ENCODE measurements at places on chromosomes 5 and 9.

GRCh38 chr9:136522314-136523237 is 23.3 kb downstream of the NOTCH1 start:
- no peak for DNase-seq

- no peak for DNase-seq
Measured at GRCh38 chr5:109931049-109931780, 241.5 kb downstream of the MAN2A1 start.

DNA sequence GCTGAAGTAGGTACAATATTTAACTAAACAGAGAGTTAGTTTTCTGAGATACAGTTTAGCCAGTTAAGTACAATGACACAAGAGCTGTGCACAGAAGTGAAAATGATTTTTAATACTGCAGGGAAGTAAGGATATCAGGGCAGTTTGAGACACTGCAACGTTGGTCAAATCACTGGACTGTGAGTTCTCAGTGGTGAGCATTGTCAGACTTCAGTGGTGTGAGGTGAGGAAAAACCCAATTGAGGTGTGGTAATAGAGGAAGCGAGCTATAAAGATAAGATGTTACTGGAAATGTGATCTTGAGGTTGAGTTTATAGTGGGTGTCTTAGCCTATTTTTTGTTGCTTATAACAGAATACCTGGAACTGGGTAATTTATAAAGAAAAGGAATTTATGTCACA is 12.8 kb upstream of the FBXL7 start:
- no peak for DNase-seq

DNA sequence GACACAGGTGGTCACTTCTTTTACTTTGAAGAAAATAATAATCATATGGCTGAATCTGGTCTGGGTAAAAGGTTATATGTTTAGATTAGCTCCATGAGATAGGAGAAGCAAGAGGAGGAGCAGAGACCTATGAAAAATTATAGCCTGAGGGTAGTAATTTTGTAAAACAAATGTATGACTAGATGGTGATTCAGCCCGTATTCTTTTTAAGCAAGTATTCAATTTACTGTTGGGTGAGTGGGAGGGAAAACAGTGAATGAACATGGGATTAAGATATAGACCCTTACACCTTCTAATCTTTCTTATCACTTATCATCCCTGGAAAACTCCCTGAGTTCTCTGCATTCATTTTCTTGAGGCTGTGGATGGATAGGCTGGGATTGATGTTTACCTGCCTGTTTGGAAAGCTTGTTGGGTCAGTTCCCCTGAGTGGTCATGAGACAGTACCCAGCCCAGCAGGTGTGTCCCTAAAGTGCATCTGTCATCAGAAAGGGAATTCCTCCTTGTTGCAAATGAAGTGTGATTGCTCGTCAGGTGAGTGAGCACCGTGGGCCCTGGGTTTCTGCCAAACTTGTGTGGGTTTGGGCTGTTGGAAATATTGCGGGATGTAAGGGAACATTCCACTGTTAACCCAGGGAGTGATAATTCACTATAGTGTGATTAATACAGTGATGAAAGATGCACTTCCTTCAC is 101.2 kb upstream of the GDNF start:
- no peak for DNase-seq

DNA sequence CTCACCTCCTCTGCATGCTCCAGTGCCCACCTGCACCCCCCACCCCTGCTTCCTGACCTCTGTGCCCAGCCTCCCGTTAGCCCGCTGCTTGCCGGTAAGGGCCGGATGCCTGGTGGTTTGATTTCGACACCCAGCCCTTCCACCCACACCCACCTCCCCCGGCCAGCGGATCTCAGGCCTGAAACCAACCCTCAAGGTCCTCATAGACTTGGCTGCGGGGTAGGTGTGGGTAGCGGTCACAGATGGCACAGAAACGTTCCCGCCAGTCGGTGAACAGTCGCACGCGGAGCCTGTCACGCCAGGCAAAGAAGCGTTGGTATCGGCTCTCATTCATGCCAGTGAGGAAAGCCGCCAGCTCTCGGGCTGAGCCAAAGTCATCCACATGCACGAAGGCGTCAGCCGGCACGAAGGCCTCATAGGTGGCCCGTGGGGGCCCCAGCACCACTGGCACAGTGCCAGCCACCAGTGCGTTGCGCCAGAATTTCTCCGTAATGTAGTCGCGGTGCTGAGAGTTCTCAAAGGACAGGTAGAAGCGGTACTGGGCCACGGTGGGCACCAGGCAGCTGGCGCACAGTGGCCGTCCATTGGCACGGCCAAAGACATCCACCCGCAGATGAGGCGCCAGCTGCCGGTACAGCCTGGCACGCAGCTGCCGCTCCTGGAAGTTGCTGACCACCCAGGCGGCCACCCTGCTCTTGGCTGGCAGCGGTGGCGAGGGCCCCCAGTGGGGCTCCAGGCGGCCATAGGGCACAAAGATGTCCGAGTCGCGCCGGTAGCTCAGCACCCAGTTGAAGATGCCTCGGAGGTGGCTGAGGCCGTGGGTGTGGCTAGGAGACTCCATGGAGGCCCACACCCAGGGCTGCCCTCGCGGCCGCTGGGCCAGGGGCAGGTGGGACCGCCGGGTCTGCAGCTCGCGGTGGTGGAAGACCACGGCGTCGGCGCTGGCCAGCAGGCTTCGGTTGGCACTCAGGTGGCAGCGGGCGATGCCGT is 1.1 kb downstream of the FUT7 start:
- no peak for DNase-seq

- no peak for DNase-seq
Measured at GRCh38 chr5:14727928-14728458, 63.5 kb downstream of the OTULIN start.

DNA sequence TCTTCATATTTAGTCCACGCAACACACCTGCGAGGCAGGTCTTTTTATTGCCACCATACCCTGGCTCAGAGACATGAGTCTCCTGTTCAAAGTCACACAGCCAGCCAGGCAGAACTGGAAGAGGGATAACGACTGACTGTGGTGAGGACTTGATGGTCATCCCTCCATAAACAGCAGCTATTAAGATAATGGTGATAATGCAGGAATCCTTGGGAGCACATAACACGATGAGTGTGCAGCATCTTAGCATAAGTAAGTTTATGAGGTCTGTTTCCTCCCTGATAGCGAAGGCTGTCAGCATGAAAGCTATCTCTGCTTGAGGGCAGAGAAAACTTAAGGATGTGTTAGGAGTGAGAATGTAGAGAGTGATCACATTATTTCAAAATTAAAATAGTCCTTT is 30.9 kb downstream of the KCTD16 start:
- no peak for DNase-seq

GRCh38 chr9:84939774-84940173 is 270.2 kb downstream of the NTRK2 start:
- DNase-seq, result no peak

- no peak for DNase-seq
Measured at GRCh38 chr5:155943516-155944407, 383.2 kb upstream of the SGCD start.

DNA sequence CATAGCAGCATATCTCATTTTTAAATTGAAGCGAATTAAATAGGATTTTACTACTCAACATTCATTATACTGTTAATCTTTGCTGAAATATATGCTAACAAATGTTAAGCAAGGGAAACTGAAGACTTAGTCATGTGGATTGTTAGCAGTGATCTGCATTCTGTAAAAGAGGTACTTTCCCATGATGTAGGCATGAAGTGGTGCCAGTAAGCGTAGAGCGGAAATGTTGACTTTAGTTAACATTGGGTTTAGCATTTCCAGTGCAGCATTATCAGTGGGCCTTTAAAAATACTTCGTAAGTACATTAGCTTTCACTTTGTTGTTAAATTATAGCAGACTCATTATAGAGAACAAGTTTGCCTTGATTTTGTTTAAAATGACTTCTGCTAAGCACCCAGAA is 130.3 kb downstream of the CDC42SE2 start:
- DNase-seq, result no peak

DNA sequence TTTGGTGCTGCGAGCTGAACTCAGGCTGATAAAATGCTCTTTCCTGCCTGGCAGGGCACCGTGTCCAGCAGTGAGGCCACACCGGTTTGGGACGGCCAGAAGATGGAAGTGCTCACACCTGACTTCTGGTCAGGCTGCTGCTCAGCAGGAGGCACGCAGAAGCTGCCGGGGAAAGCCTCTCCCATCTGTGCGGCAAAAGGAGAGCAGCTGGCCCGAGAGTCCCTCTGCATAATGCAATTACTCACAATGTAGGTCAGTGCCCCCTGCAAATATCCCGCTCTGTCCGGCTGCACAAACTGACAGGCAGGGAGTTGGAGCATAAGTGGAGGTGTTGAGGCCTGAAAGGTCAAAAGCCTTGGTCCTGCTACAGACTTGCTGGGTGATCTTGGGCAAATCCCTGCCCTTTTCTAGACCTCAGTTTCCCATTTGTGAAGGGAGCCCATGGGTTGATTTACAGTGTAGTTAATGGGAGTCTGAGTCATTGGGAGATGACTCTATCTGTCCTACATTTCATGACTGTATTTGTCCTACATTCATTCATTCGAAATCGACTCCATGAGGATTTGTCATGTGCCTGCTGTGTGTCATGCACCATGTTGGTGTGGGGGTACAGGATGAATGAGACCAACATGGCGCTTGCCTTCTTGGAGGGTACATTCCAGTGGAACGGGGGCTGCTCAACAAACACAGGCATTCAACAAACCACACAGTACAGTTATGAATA is 61.8 kb upstream of the TBC1D2 start:
- no peak for DNase-seq

- DNase-seq, result no peak
Measured at GRCh38 chr5:149037817-149038216, 25.0 kb downstream of the SH3TC2 start.

DNA sequence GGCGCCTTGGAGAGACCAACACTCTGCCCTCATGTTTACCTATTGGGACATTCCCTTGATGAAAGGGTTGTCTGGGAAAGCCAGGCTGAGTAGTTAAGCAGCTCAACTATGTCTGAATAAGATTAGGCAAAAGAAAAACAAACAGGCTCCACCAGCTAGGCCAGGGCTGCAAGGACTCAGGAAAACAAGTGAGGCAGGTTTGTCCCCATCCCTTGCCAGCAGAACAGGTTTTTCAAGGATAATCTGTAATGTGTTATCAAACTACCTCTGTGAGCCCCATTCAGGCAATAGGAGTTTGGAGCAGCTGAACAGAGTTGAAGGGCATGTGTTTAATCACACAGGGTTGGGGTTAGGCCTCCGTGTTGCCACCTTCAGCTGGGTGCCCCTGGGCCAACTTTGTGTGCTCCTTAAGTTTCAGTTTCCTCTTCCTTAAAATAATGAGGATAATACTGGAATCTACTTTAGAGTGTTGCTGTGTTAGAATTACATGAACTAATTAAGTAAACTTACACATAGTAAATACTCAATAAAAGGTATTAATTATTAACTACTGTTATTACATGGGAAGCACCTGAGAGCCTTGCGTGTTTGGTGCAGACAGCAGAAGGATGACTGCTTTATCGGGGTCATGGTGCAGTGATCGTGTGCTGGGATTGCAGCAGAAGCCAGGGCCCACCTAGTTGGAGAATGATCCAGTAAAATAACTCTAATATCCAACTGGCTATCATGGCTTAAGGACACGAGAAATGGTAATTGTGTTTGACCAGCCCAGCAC is 72.1 kb upstream of the ATP10B start:
- DNase-seq, result no peak

- no peak for DNase-seq
Measured at GRCh38 chr9:72193478-72193881, 44.2 kb downstream of the GDA start.

GRCh38 chr9:110922145-110922544 is 116.1 kb downstream of the LPAR1 start:
- no peak for DNase-seq

DNA sequence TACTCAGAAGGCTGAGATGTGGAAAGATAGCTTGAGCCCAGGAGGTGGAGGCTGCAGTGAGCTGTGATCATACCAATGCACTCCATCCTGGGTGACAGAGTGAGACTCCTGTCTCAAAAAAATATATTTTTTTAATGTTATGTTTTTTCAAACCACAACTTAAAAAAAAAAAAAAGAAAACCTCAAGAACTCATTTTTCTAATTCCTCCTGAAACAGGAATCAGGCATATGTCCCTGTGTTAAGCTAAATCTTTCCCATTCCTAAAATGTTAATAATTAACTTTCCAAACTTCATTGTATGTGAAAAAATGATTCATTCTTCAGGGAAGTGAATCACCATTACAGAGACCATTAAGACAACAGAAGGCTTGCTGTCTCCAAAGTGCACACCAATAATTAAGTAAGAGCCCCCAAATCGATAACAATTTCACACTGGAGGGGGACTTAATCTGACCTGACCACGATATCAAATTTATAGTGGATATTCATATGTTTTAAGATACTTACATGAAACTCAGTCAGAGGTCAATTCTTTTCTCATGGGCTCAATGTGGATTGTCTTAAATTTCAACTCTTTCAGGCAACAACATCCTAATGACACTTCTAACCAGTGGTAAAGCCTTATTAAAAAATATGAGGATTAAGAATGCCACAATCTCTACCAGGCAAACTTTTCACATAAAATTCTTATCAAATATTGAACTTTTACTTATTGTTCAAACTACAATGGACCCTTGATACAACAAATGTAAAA is 5.2 kb downstream of the CEMIP2 start:
- DNase-seq, result no peak

All from NCI-H2107 (cell line).